ENCODE measurements at places on chromosomes 2 and 18.

DNA sequence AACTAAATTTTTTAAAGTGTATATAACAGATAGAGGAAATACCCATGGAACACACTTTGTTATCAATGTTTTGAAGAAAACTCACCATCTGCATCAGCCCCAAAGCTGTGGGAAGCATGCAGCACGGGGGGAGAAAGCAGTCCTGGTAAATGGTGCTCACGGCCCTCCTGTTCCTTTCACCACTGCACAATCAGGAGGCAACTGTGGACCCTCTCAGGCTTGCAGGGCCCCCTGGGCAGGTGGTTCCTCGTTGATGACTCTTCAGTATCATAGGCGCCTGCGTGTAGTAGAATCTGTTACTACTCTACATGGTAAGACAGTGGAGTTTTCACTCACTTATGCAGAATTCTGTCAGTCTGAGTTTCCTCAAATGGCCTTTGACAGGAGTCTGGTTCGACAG lies 4.9 kb upstream of the CNDP1 start:
- DNase-seq, result no peak

GRCh38 chr2:78811955-78812610 lies 213.4 kb upstream of the REG3G start:
- DNase-seq, result no peak

- no peak for DNase-seq
Observed at GRCh38 chr2:21779786-21780185, 656.0 kb downstream of the TDRD15 start.

- DNase-seq, result no peak
Observed at GRCh38 chr2:171522788-171523087, 464 bp downstream of the CYBRD1 start.

DNA sequence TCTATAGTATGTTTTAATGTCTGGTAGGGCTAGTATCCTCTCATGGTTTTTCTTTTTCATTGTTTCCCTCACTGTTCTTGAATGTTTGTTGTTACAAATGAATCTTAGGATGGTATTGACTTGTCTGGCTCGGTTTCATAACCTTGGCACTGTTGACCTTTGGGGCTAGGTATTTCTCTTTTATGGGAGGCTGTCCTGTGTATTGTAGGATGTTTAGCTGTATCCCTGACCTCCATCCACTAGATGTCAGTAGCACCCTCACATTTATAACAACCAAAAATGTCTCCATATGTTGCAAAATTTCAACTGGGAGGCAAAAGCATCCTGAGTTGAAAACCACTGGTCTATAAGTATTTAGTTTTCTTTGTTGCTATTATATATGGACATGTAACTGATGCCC lies 7.0 kb upstream of the AOX1 start:
- DNase-seq, result no peak

- DNase-seq, result no peak
Observed at GRCh38 chr18:44393406-44393805, 287.3 kb upstream of the SETBP1 start.

GRCh38 chr2:149148194-149149006 lies 109.9 kb downstream of the LYPD6B start:
- DNase-seq, result no peak

GRCh38 chr2:172339371-172340010 lies 87.9 kb upstream of the ITGA6 start:
- no peak for DNase-seq

DNA sequence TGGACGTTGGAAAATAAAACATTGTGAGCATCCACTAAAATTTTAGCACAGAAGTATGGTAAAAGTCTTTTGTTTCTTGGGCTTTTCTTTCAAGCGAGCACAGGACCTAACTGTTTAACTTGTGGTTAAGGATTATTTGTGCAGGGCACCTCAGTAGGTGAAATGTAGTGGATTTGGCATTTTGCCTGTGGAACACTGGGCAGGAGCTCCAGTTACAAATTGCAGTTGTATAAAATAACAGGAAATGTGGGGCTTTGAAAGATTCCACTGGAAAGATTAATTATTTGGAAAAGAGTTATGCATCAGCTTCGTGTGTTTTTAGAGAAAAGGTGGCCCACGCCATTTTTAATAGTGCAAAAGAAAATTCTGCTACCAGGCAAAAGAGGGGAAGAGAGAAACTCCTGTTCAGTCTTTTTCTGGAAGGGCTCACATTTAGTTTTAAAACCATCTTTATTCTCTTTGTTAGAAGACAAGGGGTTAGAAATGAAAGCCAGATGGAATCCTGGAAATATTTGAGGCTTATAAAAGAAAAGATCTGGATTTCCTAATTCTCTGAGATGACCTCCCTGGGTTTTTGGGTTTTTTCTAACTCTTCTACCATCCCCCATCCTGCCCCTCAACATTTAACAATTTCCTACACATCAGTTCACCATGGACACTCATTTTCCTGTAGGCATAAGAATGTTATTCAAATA lies 144.3 kb upstream of the SERTAD2 start:
- DNase-seq, result no peak

DNA sequence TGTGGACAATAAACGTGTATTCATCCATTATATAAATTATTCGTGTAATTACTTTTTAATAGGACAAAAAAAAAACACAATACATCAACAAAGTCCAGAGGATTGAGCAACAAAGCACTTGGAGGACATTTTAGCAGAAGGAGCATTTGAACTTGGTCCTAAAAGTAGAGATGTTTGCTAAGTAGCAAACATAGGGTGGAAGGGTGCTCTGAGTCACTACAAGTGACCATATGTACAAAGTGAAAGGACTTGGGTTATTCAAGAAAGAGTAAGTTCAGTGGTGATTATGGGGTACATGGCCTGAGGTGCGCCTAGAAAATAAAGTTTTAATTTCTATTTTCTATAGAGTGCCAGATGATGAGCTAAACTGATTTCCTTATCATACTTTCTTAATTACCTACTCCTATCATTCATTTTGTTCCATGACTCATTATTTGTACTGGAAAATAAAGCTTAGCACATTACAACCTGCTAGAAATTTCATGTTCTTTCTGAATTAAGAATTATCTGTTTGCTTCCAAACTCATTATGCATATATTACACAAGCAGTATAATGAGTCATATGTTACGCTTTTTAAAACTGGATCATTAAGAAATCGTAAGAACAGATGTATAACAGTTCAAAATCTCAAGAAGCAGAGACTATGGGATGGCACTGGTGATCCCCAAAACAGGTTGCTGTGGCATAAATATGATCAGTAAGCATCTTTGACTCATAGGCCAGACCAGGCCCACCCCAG lies 13.1 kb upstream of the PPP1R1C start:
- DNase-seq, result no peak

DNA sequence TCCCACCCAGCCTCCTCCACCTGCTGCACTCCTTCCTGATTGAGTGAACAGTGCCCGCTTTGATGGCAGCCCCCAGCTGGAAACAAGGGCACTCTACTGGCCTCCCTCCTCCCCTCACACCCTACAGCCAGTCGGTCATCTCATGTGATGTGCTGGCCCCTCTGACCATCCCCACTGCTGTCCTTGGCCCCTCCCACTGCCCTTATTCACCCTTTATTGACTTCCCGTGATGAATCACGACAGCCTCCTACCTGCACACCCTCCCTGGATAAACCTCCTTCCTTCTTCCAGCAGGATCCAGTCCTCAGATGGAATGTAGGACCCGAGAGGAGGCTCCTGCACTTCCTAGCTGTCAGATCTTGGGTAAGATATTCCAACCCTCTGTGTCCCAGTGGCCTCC lies 186.5 kb upstream of the SH3BP4 start:
- no peak for DNase-seq

GRCh38 chr2:230953845-230954244 lies 28.8 kb upstream of the GPR55 start:
- no peak for DNase-seq
